Smooth muscle cell of the brain vasculature (primary cell): ENCODE measurements at places on chromosomes 5 and 9.

DNA sequence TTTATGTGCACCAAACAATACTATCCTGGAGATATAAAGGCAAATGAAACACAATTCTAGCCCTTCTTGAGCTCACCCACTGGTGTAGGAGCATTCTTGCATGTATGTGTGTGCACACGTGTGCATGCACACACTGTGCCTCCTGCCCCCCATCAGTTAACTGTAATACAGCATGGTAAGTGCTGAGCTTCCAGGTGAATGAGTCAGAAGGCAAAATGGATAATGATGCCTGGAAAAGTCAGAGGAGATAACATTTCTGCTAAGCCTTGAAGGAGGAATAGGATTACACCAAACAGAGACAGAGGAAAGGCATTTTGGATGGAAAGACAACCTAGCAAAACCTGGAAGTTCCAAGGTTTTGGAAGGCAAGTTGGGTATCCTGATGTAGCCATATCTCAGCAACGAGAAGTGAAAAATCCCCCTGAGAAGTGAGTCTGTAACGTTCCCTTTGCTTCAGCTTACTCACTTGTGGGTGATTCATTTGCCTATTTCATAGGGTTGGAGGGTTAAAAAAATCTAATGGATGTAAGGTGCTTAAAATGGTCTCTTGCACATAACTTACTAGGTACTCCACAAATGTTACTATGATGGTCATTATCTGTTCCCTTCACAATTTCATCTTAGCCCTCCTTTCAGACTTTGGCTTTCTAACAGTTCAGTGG is 101.4 kb upstream of the STC2 start:
- DNase-seq, result no peak

DNA sequence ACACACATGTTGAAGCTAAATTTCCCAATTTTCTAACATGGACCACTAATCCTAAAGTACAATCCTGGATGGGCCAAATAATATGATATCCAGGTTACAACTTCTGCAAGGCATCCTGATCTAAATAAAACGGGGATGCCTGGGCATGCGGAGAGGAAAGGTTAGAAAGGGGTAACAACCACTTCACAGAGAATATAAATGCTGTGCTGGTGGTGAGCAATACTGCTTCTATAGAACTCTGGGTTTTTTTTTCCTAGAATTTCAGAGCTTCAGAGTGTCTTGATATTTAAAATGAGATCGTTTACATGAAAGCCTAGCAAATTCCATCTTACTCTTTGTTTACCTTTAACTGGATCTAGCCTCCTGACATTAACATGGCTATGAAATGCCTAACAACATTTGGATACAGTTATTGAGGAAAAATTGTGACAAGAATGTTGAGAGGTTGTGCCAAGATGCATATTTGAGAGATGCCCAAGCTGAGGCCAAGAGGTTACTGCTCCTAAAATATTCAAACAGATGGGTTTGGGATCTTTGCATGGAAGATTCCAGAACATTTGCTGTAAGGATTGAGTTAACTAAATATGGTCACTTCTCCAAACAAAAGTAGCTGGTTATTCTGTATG is 22.4 kb downstream of the TNFAIP8 start:
- no peak for DNase-seq

DNA sequence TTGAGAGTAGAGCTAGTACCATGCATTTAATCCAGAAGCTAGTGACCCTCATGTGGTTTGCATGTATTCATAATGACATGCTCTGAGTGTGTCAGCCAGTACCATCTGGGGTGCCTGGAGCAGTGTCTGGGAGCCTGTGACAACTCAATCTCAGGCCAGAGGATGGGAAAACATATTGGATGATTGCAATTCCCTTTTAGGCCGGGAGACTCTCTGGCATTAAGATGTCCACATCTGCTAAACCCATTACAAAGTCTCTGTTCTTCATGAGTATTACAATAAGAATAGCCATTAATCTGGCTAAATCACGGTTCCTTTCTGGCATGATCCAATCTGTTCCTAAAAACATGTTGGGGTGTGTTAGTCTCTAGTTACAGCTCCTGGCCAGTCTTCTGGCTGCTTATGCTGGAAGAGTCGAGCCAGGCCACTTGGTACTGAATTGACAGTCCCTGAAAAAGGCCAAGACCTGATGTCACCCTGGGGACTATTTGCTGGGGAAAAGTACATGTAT is 475.7 kb downstream of the ENC1 start:
- no peak for DNase-seq

DNA sequence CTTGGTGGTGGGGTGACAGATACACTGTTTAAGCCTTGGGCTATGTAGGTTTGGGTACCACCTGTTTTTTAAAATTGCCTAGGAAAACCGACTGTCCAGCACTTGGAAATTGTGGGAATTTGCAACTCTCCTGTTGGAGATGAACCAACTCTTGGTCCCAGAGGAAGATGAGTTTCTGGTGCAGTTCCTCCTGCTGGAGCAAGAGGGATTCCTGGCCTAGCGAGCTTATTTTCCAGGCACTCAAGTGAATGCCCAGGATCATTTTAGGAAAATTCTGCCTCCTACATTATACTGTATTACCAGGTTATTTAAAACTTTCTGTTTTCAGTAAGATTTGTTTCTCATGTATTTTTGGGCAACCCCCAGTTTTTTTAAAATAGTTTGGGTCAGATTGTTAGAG is 33.7 kb downstream of the AP3S1 start:
- DNase-seq, result no peak

GRCh38 chr5:59180515-59180914 is 597.6 kb downstream of the RAB3C start:
- no peak for DNase-seq

GRCh38 chr5:158013939-158014338 is 155.0 kb upstream of the CLINT1 start:
- peak; percentile 7 for DNase-seq

GRCh38 chr9:3124001-3124400 is 280.1 kb upstream of the PUM3 start:
- DNase-seq, result no peak

DNA sequence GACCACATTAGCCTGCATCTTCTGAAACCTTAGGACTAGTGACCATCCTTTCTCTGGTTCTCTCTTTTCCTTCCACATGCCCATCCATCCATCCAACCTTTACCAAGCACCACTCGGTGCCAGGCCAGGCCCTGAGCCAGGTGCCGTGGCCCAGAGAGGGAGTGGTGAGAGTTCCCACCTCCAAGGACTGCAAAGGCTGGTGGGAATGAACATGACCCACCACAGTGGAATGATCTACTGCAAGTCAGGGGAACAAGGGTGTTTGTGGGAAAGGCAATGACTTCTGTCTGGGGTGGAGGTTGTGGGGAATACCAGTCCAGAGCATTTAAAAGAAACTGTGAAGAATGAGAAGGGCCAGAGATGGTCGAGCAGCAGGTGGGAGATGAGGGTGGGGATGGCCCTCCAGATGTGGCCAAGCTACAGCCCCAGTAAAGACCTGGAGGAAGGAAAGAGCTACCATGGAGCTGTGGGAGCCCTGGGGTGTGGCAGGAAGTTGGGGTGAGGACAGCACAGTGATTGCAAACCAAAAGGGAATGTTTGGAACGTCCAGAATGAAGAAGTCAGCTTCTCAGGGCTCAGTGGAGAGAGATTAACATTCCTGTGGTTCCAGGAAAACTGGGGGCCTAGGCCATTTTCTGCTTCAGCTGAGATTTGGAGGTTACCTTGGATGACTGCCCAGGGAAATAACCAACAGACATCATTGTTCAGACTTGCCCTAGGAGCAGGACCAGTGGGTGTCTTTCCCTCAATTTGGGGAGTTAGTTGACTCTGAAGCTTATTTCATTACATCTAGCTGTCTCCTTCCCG is 30.7 kb upstream of the CORO2A start:
- peak; percentile 82 for DNase-seq

GRCh38 chr9:116168231-116168630 is 14.6 kb downstream of the PAPPA start:
- no peak for DNase-seq

GRCh38 chr9:88578121-88579049 is 43.4 kb downstream of the NXNL2 start:
- peak; percentile 36 for DNase-seq

DNA sequence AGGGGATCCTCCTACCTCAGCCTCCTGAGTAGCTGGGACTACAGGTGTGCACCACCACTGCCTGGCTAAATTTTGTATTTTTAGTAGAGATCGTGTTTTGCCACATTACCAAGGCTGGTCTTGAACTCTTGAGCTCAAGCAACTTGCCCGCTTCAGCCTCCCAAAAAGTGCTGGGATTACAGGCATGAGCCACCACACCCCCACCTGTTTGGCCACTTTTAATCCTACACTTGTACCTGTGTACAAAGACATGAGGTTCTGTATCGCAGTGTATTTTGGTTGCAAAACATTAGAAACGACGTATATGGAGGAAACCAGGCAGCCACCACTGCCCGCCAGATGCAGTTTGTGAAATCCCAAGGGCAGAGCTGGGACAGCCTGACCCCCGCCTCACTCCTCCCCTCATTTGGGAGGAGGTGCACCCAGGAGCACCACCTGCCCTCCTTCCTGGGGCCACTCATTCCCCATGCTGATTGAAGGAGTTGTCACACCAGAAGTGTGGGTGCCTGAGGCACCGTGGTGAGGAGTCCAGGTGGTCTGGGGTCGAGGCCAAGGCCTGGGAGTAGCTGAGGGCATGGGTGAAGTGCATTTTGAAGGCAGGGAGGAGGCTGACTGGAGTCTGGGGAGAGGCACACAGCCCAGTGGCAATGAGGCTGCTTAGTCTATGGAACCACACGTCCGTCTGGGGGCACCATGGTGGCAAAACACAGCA is 39.3 kb upstream of the OLFM1 start:
- no peak for DNase-seq

DNA sequence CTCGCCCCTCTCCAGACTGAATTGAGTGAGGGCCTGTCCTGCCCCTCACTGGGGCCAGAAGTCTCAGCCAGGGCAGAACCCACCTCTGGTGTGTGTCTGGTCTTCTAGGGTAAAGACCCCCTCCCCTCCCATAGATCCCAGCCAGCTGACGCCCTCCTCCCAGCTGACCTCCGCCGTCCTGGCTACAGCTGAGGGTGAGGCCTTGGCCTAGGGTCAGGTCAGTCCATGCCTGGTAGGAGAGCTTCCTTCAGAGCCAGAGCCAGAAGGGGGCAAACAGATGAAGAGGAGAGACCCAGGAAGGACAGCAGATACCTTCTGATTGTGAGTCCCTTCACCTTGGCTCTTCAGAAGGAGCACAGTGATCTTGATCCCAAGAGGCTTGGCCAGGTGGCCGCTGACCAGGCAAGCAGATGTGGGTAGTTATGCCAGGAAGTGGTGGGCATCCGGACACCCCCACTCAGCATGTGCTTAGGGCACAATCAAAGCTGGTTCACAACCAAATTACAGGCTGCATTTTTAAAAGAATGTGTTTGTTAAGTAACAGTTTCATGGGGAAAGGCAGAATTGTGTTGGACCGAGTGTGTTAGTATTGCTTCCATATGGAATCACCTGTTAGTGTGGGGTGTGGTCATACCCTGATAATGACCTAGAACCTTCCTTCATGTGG is 29.9 kb downstream of the JADE2 start:
- no peak for DNase-seq

DNA sequence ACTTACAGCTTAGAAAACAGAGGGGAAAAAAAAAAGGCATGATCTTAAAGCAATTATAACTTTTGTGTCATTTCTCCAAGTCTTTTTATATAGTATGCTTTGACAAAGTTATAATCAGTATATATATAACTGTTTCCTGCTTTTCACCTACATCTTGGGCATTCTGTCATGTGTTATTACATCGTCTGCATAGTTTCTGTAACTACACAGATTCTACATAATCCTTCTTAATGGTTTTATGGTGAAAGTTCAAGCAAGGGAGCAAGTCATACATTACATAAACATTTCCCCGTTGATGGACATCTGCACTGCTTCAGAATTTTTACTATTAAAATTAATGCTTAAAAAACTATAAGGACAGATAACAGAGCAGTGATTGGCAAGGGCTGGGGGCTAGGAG is 12.1 kb downstream of the FEM1C start:
- no peak for DNase-seq

DNA sequence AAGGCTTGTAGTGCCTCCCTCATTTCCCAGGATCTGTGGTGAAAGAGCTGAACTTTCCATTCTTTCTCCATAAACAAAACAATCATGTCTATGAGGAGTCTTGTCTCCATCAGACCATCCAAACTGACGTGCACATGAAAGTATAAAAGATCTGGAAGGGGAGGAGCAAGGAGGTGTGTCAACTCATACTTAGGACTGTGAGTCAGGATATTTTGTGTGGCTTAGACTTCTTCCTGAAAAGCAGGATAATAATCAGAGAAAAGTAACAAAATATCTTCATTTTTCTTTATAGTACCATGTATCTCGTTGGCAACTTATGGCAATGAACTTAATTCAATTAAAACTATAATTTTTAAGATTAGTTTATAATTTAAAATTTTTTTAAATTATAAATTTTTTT is 96.0 kb upstream of the PRRC1 start:
- DNase-seq, result no peak

GRCh38 chr9:115341426-115341825 is 223.5 kb upstream of the TNC start:
- no peak for DNase-seq

DNA sequence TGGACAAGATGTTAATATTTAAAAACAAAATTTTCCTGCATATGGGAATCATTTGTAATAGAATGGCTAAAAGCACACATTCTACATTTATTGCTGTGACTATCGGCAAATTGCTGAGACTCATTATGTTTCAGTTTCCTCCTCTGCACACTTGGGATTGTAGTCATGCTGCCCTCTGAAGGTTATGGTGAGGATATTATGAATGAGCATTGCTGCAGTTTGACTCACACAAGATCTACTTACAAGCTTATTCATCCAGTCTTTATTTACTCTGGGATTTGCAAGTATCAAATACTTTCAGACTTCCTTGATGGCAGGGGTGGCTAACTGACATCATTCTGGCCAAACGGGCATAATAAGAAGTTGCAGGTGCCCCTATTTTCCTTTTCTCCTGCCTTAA is 9.5 kb upstream of the NFIL3 start:
- DNase-seq, result no peak
